ENCODE measurements at places on chromosomes 7 and 10.

GRCh38 chr10:118300320-118300719 lies 41.8 kb downstream of the FAM204A start:
- DNase-seq, result no peak

DNA sequence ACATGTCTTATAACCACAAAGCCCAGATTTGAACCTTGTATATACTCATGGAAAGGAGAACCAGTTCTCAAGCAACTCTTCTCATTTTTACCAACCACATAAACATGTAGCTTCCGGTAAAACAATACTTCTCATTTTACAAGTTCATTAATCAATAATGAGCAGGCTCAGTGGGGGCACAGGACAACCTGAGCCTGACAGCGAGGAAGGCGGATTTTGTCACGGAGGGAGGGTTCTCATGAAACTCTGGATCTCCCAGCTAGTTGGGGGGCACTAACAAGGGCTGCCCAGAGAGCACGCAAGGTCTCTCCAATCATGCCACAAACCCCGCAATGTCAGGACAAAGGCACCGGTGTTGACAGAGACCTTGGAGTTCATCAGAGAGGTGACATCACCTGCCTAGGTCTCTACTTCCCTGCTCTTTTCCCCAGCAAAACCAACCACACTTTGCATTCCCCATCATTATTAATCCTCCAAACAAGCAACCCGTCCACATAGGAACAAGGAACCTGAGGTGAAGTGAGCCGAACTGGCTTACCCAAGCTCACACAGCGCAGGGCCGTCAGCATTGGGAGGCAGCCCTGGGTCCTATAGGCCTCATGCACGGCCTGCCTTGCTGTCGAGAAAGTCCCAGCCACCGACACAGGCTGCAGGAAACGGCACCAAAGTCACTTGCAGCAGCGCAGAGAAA lies 192.1 kb upstream of the KLF14 start:
- DNase-seq, result no peak

GRCh38 chr10:63630931-63631680 lies 109.9 kb downstream of the REEP3 start:
- DNase-seq, result no peak

DNA sequence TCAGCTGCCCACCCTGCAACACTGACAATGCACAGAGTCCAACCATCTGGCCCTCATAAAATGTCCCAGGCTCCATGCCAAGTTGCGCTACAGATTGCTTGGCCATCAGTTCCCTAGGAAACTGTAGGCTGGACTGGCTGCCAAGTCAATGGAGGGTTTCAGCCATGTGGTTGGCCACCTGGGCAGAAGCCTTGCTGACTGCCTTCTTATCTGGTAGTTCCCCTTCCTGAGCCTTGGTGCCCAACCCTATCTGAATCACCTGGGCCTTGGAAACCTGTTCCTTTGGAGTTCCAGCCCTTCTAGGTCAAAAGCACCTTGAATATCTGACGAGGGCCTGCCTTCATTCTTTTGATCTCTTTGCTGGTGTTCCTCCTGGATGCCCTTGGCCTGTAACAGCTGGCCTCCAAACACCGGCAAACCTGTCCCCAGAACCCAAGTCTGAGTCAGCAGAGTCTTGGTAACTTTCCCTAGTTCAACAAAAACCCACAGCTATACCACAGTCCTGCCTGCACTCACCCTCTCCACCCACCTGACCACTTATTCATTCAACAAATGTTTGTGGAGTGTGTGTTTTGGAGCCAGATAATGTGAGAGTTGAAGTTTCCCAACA lies 37.4 kb upstream of the KDM7A start:
- no peak for DNase-seq

DNA sequence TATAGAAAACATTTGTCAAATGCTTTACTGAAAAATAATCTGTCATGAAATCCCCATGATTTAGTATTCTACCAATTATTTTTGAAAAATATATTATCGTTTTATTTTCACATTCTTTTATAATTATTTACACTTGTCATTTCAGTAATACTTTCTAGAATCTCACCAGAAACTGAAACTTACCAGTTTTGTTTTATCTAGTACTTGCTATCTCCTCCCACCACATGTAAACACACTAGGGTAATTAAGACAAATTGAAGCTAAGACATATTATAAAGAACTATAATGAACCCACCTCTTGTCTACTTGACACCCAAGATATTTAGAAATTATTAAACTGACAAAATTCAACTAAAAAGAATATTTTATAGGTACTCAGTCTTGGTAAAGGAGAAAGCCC lies 51.5 kb upstream of the GRM3 start:
- DNase-seq, result no peak

DNA sequence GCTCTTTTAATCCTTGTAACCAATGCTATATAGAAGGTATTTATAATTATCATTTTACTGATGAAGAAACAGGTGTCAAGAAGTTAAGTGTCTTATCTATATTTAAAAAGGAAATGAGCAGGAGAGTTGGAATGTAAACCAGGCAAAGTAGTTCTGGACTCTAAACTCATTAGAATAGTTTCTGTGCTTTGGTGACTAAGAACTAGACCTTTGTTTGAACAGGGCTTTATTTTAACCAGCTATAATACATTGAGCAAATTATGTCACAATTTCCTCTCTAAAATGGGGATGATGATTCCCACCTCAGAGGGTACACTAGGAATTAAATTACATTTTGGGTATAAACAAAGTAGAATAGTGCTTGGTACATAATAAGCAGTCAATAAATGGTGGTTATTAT lies 236.0 kb downstream of the MAGI2 start:
- DNase-seq, result no peak

- DNase-seq, result no peak
These were observed 270.5 kb upstream of the MKLN1 start for GRCh38 chr7:131057015-131057793.

- no peak for DNase-seq
These were observed 83.1 kb downstream of the SNX10 start for GRCh38 chr7:26374647-26375373.

- DNase-seq, result no peak
These were observed 181.2 kb upstream of the CTBP2 start for GRCh38 chr10:125341611-125342010.

GRCh38 chr10:48690791-48691660 lies 6.4 kb downstream of the WDFY4 start:
- DNase-seq, result no peak

DNA sequence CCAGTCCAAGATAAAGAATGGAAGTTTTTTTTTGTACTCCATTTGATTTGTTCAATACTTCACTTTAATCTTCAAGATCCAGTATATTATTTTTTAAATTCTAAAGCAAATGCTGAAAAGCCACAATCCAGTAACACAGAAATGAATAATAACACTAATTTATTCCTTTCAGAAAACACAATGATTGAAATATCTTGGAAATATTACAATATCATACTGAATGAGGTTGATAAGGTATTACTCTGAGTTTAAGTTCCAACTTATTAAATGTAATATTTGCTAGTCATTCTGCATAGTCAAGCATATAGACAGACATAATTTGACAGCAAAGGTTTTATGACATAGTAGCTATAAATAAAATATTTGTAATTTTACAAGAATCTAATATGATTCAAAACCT lies 4.4 kb downstream of the MEOX2 start:
- DNase-seq, result no peak

GRCh38 chr10:9015005-9015404 lies 960.5 kb downstream of the GATA3 start:
- no peak for DNase-seq

GRCh38 chr10:97991871-97992270 lies 38.5 kb downstream of the CRTAC1 start:
- no peak for DNase-seq

DNA sequence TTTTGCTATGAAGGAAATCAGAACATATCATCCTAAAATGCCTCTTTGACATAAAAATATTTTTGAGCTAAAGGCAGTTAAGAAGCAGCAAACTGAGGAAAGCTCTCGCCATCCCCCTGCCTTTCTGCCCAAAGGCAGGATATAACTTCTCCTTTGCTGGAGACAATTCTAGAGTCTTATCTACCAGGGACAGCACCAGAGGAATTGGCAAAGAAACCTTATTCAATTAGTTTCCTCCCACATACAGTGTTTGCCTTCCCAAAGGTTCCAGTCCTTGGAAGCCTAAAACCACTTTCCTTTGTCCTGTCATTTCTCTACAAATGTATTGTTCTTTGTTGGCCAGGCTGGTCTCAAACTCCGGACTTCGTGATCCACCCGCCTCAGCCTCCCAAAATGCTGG lies 33.7 kb downstream of the MASTL start:
- no peak for DNase-seq

DNA sequence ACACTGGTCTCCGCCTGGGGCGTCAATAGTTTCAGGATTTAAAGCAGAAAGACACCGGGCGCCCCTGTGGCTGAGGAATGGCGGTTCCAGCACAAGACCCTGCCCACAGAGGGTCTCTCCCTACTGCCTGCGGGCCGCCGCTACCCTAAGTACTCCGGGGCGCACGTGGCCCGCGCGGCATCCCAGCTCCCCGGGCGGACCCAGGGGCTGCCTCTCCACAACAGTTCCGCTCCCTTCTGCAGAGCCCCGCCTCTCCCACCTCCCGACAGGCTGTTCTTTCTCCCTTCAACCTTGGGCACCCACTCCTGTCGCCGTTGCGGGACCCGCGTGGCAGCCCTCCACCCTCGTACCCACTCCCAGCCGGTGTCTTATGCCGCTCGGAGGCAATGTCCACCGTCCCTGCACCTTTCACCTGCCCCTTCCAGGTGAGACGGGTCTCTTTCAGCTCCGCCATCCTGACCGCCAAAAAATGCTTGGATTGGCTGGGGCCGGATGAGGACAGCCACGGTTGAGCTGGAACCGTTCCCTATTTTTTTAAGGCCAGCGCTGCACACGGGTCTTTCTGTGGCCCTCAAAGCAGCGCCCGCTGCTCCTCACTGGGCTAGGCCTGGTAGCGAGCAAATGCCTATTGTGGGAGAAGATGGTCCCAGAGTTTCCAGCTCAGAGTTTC lies 1.6 kb upstream of the NKX2-3 start:
- no peak for DNase-seq

DNA sequence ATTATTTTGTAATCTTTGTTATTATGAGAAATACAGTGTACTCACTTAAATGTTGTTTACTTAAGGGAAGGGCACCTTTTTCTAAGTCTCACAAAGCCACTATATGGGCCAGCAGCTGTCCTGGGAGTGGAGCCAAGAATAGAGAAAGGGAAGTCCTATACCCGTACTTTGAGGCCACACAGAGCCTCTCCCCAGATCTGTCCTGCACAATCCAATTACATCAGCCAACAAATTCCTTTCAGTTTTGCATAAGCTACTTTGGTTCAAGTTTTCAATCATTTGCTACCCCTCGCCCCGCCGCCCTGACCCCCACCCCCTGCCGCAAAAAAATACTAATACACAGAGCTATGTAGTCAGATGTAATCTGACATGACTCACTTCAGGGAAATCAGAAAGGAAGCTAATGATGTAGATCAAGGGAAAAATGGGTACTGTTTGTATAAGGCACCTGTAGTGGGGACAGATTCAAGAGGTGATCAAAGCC lies 297.4 kb upstream of the NEBL start:
- DNase-seq, result no peak

DNA sequence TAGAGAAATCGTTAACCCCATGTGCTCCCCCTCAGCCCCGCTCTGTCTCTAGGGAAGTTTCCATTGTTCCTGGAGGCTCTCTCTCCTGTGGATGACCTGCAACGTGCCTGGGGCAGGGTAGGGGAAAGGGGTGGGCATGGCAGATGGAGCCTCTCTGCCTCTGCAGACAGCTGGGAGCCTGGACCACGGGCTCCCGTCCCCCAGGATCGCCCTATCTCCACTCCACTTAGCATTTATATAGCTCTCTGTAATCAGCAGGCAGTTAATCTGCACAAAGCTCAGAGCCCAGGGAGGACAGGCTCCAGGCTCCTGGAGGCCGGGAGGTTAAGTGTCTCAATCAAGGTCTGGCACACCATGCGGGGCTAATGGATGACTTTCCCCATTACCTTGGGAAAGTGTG lies 369.7 kb downstream of the PLXNA4 start:
- no peak for DNase-seq

GRCh38 chr7:134553976-134554375 lies 5.1 kb downstream of the AKR1B15 start:
- no peak for DNase-seq

DNA sequence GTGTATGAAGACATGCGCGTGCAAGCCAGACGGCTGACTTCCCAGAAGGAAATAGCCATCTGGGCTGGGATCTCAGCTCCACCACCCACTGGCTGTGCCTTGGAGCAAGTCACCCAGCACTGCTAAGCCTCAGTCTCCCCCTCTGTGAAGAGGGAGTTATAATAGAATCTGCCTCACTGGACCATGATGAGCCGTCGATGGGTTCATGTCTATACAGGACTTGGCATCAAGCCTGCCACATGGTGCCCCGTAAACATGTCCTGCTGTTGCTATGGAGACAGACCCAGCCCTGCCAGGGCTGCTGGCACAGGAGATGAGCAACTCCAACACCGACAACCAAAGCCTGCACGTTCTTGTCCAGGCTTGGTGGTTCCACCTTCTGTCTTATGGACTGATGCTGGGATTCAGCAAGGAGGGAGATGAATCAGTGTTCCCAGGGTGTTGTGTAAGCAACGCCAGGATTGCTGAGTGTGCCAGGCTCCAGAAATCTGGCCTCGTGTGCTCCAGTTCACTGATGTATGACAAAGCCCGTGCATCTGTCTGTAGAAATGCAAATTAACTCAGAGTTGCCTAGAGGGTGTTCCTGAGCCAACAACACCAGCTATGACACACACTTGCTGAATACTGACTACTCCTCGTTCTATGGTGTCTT lies 5.6 kb downstream of the GPR15LG start:
- no peak for DNase-seq

GRCh38 chr10:36608866-36609265 lies 516.5 kb upstream of the ANKRD30A start:
- no peak for DNase-seq

DNA sequence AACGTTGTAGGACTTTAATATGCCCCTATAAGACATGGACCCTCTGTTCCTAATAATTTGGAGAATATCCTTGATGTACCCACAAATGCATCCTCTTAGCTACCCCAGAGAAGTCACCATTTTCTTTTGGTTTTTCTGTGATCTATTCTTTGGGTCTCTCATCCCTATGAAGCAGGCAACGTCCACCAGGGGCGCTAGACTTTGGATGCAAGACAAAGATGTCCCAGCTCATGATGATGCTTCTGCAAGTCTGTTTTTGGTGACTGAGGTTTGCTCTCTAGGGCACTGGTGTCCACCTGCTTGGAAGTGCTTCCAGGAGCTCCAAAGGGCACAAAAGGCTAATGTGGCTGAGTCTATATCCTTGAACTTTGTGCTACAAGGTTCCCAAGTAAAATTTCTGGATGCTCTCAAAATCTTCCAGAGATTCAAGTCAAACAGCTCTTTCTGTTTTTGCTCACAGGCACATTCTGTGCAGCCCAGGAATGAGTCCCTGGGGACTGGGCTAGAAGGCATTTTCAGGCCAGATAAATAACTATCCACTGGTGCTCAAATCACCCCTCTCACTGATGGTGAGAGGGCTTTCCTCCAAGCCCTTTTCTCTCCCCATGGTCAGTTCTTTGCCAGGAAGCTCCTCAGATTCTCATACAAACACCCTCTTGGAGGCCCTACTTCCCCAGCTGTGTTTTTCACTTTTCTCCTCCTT lies 166.4 kb downstream of the C7orf25 start:
- peak; percentile 46 for DNase-seq

- DNase-seq, result no peak
These were observed 232.4 kb downstream of the ELMO1 start for GRCh38 chr7:37216156-37216852.
